ENCODE measurements at places on chromosomes 5 and 9. TPM values are rescaled to one million over a fixed set of nuclear protein-coding genes. Genes with fewer than 3 reads are reported as not detected.

SLC25A2 gene
- total RNA-seq = 0.71 TPM

WHRN gene
- total RNA-seq = 6.2 TPM

SNAPC4 gene
- total RNA-seq = 7.4 TPM

PCDHGB2 gene
- total RNA-seq = 3.7 TPM

OR1K1 gene
- not detected for total RNA-seq

EIF4E1B gene
- total RNA-seq = not detected

CYSRT1 gene
- total RNA-seq = 0.59 TPM

GRCh38 chr5:122426301-122426700, 114.3 kb downstream of the SNCAIP start:
- no peak overlapping the region for H3K4me3 ChIP-seq
- no peaks in the 10 kb centered on the region for H3K27me3 ChIP-seq
- H3K27ac ChIP-seq = no peak overlapping the region

GRCh38 chr9:11135851-11136250, 523.0 kb upstream of the PTPRD start:
- DNase-seq = no peak
- H3K27me3 ChIP-seq = no peaks in the 10 kb centered on the region
- H3K36me3 ChIP-seq = no peaks in the 10 kb centered on the region
- H3K27ac ChIP-seq = no peak overlapping the region
- H3K4me1 ChIP-seq = no peaks in the 10 kb centered on the region

DNA sequence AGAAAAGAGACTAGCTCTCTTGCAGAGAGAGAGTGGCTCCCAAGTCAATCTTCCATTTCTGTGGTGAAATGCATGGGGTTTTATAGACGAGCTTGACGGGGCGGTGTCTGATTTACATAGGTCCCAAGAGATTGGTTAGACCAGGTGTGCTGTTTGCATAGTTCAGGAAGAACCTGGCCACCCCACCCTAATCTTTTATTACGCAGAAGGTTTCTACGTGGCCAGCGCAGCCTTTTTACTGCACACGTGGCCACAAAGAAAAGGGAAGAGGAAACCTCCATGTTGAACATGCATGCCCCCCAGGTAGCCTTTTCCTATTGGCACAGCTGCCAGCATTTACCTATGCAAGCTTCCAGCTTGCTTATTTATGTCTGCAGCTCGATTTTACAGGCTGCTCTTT, 92.1 kb downstream of the CAVIN4 start:
- DNase-seq = no peak
- H3K27me3 ChIP-seq = no peaks in the 10 kb centered on the region
- H3K4me1 ChIP-seq = no peaks in the 10 kb centered on the region
- no peak overlapping the region for H3K4me3 ChIP-seq

GRCh38 chr5:579746-580366, 32.3 kb upstream of the CEP72 start:
- no peaks in the 10 kb centered on the region for H3K36me3 ChIP-seq
- H3K4me1 ChIP-seq = no peaks in the 10 kb centered on the region
- no peak for DNase-seq
- H3K27ac ChIP-seq = no peak overlapping the region
- peaks cover 50% of the 10 kb centered on the region for H3K27me3 ChIP-seq

GRCh38 chr9:76664120-76664519, 100.1 kb upstream of the PCA3 start:
- no peak overlapping the region for H3K4me3 ChIP-seq
- H3K27ac ChIP-seq = no peak overlapping the region
- H3K36me3 ChIP-seq = no peaks in the 10 kb centered on the region

DNA sequence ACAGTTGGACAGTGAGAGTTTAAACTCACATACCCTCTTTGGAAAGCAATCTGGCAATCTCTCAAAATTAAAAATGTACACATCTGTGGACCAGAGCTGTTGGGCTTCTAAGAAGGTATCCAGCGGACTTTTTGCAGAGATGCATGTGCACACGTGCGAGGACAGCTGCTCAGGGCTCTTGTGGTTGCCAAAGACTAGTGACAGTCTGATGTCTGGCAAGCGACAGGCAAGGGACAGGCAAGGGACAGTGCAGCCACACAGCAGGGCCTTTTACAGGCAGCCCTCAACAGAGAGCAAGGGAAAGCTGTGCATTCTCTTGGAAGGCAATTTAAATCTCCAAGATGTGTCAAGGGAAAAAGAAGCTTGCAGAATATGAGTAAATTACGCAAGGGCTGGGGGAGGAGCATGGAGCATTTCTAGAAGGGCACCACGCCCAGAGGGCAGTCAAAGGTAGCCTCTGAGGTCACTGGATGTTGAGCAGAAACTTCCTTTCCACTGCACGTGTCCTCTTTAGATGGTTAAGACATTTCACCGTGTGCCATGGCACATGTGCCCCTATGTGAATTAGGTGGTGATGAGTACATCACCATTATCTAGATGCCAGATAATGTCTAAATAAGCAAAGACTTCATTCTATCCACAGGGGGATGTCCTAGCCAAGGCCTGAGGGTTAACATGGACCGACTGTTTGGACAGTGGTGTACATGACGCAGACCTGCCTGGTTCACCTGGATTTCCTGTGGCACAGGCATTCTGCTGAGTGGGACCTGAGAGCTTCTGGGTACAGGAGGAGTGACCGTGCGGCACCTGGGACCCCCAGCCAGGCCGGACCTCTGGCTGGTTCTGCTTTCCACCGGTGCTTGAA, 9.1 kb downstream of the GFPT2 start:
- H3K27ac ChIP-seq = no peak overlapping the region
- no peaks in the 10 kb centered on the region for H3K27me3 ChIP-seq
- no peaks in the 10 kb centered on the region for H3K36me3 ChIP-seq
- no peak overlapping the region for H3K4me3 ChIP-seq

GRCh38 chr5:115461506-115462290, 82.9 kb downstream of the FEM1C start:
- peaks cover 6% of the 10 kb centered on the region for H3K4me1 ChIP-seq
- no peaks in the 10 kb centered on the region for H3K27me3 ChIP-seq

DNA sequence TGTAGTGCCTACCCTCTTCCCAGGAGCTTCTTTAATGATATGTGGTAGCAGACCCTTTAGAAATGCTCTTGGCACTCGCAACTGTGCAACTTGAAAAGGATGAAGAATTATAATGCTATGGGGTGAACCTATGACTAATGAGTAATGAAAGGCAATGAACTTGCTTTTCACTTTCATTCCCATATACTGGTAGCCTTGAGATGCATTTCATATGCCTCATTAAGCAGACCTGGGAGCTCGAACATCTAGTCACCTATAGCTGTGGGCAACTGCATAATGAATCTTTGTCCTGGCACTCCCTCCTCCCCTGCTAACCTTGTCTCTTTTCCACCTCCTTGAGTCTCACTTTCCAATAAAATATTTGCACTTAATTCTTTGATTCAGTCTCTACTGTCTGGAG, 605.9 kb upstream of the DAB2 start:
- no peaks in the 10 kb centered on the region for H3K4me1 ChIP-seq
- no peak overlapping the region for H3K4me3 ChIP-seq
- no peaks in the 10 kb centered on the region for H3K27me3 ChIP-seq
- DNase-seq = no peak
- H3K36me3 ChIP-seq = no peaks in the 10 kb centered on the region
- no peak overlapping the region for H3K27ac ChIP-seq

DNA sequence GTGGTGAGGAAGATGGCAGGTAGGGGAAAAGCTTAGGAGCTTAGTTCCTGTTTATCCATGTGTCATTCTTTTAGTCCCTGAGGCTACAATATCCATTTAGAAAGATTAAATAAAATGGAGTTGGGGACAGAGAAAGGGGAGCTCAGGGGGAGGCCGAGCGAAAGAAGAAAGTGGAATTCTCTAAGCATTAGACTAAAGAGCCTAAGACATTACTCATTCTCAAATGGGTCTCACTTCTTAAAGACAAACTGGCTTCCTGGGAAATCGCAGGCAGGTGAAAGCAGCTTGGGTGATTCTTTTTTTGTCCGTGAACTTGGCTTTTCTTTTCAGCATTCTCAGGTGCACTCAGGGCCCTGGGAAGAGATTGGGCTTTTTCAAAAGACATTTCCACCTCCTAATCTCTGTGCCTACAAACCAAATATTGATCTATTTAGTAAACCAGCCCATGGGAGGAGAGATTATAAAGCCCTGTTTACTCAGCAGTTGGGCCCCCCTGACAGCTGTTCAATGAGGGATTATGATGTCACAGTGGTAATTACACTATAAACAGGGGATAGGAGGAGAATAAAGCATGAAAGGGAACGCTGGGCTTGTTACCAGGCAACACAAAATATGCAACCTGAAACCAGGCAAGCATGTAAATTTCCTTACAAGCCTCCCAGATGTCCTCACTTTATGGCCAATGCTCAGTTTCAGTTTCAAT, 584.0 kb downstream of the ACTL7B start:
- peaks cover 14% of the 10 kb centered on the region for H3K4me1 ChIP-seq
- H3K4me3 ChIP-seq = peak overlapping the region; percentile 17
- peak overlapping the region; percentile 48 for H3K27ac ChIP-seq
- H3K27me3 ChIP-seq = no peaks in the 10 kb centered on the region

- no peaks in the 10 kb centered on the region for H3K27me3 ChIP-seq
- peak; percentile 51 for DNase-seq
These were observed 1.9 kb upstream of the FST start for GRCh38 chr5:53478411-53479044.

DNA sequence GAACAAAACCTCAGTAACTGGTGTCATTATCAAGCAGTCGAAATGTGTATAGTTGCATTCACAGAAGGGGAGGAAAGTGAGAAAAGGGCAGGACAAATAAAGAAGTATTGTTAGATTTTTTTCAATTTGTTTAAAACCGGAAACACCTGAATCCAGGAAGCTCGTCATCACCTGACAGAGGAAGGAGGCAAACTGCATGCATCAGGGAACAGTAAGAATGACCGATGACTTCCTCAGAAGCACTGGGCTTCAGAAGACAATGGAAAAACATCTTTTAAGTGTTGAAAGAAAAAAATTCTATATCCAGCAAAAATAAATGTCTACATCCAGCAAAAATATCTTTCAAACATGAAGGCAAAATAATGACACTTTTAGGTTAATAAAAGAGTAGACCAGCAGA, 29.5 kb downstream of the PLEKHG4B start:
- H3K4me1 ChIP-seq = no peaks in the 10 kb centered on the region
- H3K36me3 ChIP-seq = no peaks in the 10 kb centered on the region
- no peak overlapping the region for H3K27ac ChIP-seq
- H3K4me3 ChIP-seq = no peak overlapping the region
- no peaks in the 10 kb centered on the region for H3K27me3 ChIP-seq
- DNase-seq = no peak

DNA sequence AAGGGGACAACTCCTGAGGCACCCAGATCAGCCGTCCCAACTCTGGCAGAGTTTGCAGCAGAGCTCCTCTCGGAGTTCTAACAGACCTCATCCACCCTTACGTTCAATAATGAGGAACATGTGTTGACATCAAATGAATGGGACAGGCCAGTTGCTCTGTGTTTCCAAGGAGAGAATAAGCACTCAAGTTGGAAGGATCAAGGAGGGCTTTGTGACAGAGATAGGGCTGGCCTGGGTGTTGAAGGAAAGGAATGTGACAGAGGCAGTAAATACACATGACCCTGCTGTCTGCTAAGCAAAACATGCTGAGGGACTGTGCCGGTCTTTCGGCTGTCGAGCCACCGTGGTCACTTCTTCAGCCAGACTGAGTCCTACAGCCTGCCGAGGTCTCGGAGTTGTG, 48.2 kb downstream of the GPR107 start:
- H3K4me1 ChIP-seq = no peaks in the 10 kb centered on the region
- H3K27ac ChIP-seq = no peak overlapping the region
- peaks cover 96% of the 10 kb centered on the region for H3K36me3 ChIP-seq
- DNase-seq = peak; percentile 25
- no peaks in the 10 kb centered on the region for H3K27me3 ChIP-seq

GRCh38 chr5:55175781-55176175, 2.8 kb upstream of the CDC20B start:
- no peak for DNase-seq
- H3K4me1 ChIP-seq = peaks cover 33% of the 10 kb centered on the region
- no peak overlapping the region for H3K27ac ChIP-seq
- H3K4me3 ChIP-seq = peak overlapping the region; percentile 25
- no peaks in the 10 kb centered on the region for H3K36me3 ChIP-seq

GRCh38 chr9:134328341-134328840, 2.1 kb downstream of the RXRA start:
- peaks cover 77% of the 10 kb centered on the region for H3K4me1 ChIP-seq
- peak overlapping the region; percentile 79 for H3K4me3 ChIP-seq
- H3K27me3 ChIP-seq = no peaks in the 10 kb centered on the region
- peak overlapping the region; percentile 84 for H3K27ac ChIP-seq
- DNase-seq = peak; percentile 54

- no peak for DNase-seq
- no peaks in the 10 kb centered on the region for H3K36me3 ChIP-seq
- H3K27ac ChIP-seq = no peak overlapping the region
- no peaks in the 10 kb centered on the region for H3K27me3 ChIP-seq
These were observed 53.9 kb upstream of the ZNF354A start for GRCh38 chr5:178784391-178784790.

GRCh38 chr9:127129718-127130085, 7.3 kb upstream of the ANGPTL2 start:
- peaks cover 49% of the 10 kb centered on the region for H3K4me1 ChIP-seq
- DNase-seq = no peak
- H3K27ac ChIP-seq = peak overlapping the region; percentile 31
- H3K36me3 ChIP-seq = no peaks in the 10 kb centered on the region

DNA sequence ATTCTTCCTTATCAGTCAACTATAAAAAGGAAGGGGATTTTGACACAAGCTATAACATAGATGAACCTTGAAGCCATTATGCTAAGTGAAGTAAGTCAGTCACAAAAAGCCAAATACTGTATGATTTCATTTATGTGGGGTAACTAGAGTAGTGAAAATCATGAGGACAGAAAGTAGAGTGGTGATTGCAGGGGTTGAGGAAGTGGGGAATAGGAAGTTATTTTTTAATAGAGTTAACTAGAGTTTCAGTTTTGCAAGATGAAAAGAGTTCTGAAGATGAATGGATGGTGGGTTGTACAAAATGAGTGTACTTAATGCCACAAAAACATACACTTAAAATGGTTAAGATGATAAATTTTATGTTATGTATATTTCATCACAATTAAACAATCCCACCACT, 65.4 kb upstream of the FAM174A start:
- no peaks in the 10 kb centered on the region for H3K36me3 ChIP-seq
- no peaks in the 10 kb centered on the region for H3K27me3 ChIP-seq
- DNase-seq = no peak
- H3K27ac ChIP-seq = no peak overlapping the region

- no peak overlapping the region for H3K4me3 ChIP-seq
- H3K27me3 ChIP-seq = no peaks in the 10 kb centered on the region
- H3K27ac ChIP-seq = no peak overlapping the region
- no peaks in the 10 kb centered on the region for H3K36me3 ChIP-seq
- H3K4me1 ChIP-seq = peaks cover 6% of the 10 kb centered on the region
- DNase-seq = no peak
These were observed 97.1 kb downstream of the ENC1 start for GRCh38 chr5:74543162-74543995.

GRCh38 chr5:105695941-105696340, 1974.8 kb downstream of the EFNA5 start:
- no peak for DNase-seq
- H3K27me3 ChIP-seq = no peaks in the 10 kb centered on the region
- H3K36me3 ChIP-seq = no peaks in the 10 kb centered on the region
- H3K4me3 ChIP-seq = no peak overlapping the region
- no peak overlapping the region for H3K27ac ChIP-seq

- H3K27ac ChIP-seq = no peak overlapping the region
- H3K27me3 ChIP-seq = peaks cover 7% of the 10 kb centered on the region
- no peaks in the 10 kb centered on the region for H3K4me1 ChIP-seq
- H3K4me3 ChIP-seq = no peak overlapping the region
- no peaks in the 10 kb centered on the region for H3K36me3 ChIP-seq
These were observed 27.1 kb upstream of the SLC6A19 start for GRCh38 chr5:1174122-1174936.

Data from lower lobe of right lung (tissue), 2 donors.